ENCODE measurements at places on chromosomes 7 and 10. TPM values are rescaled to one million over a fixed set of nuclear protein-coding genes. Genes with fewer than 3 reads are reported as not detected.

NRG3 gene
- 14.4 TPM for polyA plus RNA-seq

PRF1 gene
- 0.33 TPM for polyA plus RNA-seq

PSD gene
- polyA plus RNA-seq: 11.6 TPM

ECHDC3 gene
- 14.9 TPM for polyA plus RNA-seq

SYT15 gene
- 16.1 TPM for polyA plus RNA-seq

EPHA1 gene
- 20.4 TPM for polyA plus RNA-seq

MACC1 gene
- 10.9 TPM for polyA plus RNA-seq

LMOD2 gene
- polyA plus RNA-seq: 0.10 TPM

DGKB gene
- 2.6 TPM for polyA plus RNA-seq

CYTH3 gene
- 34.3 TPM for polyA plus RNA-seq

CLEC5A gene
- 0.72 TPM for polyA plus RNA-seq

TAS2R5 gene
- polyA plus RNA-seq: 8.6 TPM

ATXN7L1 gene
- polyA plus RNA-seq: 13.7 TPM

ZNF488 gene
- polyA plus RNA-seq: 4.1 TPM

LCOR gene
- 24.6 TPM for polyA plus RNA-seq

THSD7A gene
- polyA plus RNA-seq: 72.3 TPM

ZNF467 gene
- polyA plus RNA-seq: 39.2 TPM

ADCYAP1R1 gene
- 0.79 TPM for polyA plus RNA-seq

TUBAL3 gene
- 0.59 TPM for polyA plus RNA-seq

ZNF853 gene
- 14.1 TPM for polyA plus RNA-seq

STEAP2 gene
- 10.0 TPM for polyA plus RNA-seq

NEUROG3 gene
- not detected for polyA plus RNA-seq

MYL10 gene
- polyA plus RNA-seq: 0.59 TPM

MRC1 gene
- polyA plus RNA-seq: 11.0 TPM

FBXO24 gene
- polyA plus RNA-seq: 3.0 TPM

TAS2R39 gene
- not detected for polyA plus RNA-seq

WDFY4 gene
- polyA plus RNA-seq: 1.6 TPM

OR2A7 gene
- polyA plus RNA-seq: 7.6 TPM

RPEL1 gene
- not detected for polyA plus RNA-seq

BAIAP2L1 gene
- polyA plus RNA-seq: 17.7 TPM

TACC2 gene
- 58.5 TPM for polyA plus RNA-seq

TMEM229A gene
- polyA plus RNA-seq: 0.11 TPM

BAMBI gene
- polyA plus RNA-seq: 47.7 TPM

LRRC18 gene
- polyA plus RNA-seq: 0.17 TPM

CHAT gene
- polyA plus RNA-seq: not detected

NEUROD6 gene
- polyA plus RNA-seq: not detected

PDGFA gene
- polyA plus RNA-seq: 53.4 TPM

AKR1D1 gene
- polyA plus RNA-seq: 0.20 TPM

SEMA3A gene
- polyA plus RNA-seq: 15.9 TPM

TSPAN12 gene
- 182 TPM for polyA plus RNA-seq

MRLN gene
- polyA plus RNA-seq: 0.73 TPM

FXYD4 gene
- 0.52 TPM for polyA plus RNA-seq

PNLIP gene
- polyA plus RNA-seq: not detected

SLC18A3 gene
- not detected for polyA plus RNA-seq

CUBN gene
- 197 TPM for polyA plus RNA-seq

ENKUR gene
- 3.5 TPM for polyA plus RNA-seq

COL1A2 gene
- 817 TPM for polyA plus RNA-seq

NACAD gene
- polyA plus RNA-seq: 9.6 TPM

LRRD1 gene
- polyA plus RNA-seq: 0.55 TPM

PHF14 gene
- polyA plus RNA-seq: 87.4 TPM

SFTPA1 gene
- not detected for polyA plus RNA-seq

FIS1 gene
- 161 TPM for polyA plus RNA-seq

SH2D4B gene
- polyA plus RNA-seq: 0.13 TPM

LOXL4 gene
- 4.6 TPM for polyA plus RNA-seq

All from left renal cortex interstitium (tissue), 4 donors.